ENCODE measurements at places on chromosomes 11 and 22.

GRCh38 chr11:12399355-12399754 is 22.0 kb downstream of the PARVA start:
- no peak for DNase-seq

DNA sequence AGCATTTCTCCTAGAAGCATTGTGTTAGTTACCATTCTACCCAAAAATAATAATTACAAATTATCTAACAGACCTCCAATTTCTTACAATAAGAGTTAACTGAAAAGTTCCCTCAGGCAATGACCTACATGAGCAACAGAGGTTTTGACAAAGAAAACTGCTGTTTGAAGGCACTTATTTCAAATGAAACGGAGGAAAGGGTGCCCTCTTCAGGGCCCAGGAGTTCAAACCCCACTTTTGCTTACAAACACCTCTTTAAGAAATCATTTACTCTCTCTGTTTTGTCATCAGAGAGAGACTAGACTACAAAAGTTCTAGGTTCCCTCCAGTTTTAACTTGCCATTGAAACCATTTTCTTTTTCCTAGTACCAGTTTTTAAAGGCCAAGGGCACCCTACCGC is 56.7 kb downstream of the AMBRA1 start:
- no peak for DNase-seq

GRCh38 chr11:62558669-62559068 is 12.1 kb upstream of the AHNAK start:
- DNase-seq = no peak

GRCh38 chr22:28438183-28438768 is 241.4 kb downstream of the TTC28 start:
- DNase-seq = no peak

- no peak for DNase-seq
Measured at GRCh38 chr11:33617672-33618350, 82.8 kb downstream of the C11orf91 start.

GRCh38 chr22:31122532-31123291 is at the start of gene INPP5J:
Gene INPP5J (plus strand): TSS chr22:31122966. CDS start chr22:31123015, 49 bp downstream.
- DNase-seq = no peak

- no peak for DNase-seq
Measured at GRCh38 chr11:117900720-117901440, 24.4 kb upstream of the FXYD6 start.

DNA sequence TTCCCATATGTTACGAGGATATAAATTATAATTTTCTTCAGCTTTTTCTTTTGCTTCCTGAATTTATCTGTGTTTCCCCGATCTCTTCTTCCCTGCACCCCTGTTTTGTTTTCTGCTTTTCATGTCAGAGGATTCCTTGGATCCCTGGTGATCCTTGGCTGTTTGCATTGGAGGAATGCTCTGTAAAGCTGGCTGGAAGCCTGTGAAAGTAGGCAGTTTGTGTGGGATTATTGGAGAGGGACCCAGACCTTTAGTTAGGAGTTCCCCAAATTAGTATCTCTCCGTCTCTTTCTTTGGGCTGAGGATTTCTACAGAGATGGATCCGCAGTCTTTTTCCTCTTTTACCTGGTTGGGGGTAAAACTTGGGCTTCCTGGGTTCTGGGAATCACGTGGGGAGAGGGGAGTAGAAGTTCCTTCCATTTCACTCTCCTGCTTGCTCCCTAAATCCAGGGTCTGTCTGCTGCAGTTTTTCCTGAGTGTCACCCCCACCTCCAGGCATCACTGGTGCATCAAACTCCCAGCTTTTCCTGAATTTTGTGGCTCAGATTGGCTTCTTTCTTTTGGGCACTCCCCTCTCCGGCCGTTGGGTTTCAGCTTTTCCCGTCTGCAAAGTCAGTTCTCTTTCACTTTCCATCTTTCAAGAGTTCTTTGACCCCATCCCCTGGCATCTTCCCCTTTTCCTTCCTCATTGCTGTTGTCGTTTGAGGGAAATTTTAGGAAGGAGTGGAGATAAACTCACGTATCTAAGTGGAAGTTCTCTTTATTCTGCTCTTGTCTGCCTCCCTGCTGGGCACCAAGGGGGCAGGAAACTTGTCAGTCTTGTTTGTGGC is 79.1 kb upstream of the ALX4 start:
- DNase-seq = no peak

- DNase-seq = no peak
Measured at GRCh38 chr11:97123237-97123636, 733.4 kb downstream of the JRKL start.

- no peak for DNase-seq
Measured at GRCh38 chr22:49243965-49244364, 583.7 kb downstream of the BRD1 start.

DNA sequence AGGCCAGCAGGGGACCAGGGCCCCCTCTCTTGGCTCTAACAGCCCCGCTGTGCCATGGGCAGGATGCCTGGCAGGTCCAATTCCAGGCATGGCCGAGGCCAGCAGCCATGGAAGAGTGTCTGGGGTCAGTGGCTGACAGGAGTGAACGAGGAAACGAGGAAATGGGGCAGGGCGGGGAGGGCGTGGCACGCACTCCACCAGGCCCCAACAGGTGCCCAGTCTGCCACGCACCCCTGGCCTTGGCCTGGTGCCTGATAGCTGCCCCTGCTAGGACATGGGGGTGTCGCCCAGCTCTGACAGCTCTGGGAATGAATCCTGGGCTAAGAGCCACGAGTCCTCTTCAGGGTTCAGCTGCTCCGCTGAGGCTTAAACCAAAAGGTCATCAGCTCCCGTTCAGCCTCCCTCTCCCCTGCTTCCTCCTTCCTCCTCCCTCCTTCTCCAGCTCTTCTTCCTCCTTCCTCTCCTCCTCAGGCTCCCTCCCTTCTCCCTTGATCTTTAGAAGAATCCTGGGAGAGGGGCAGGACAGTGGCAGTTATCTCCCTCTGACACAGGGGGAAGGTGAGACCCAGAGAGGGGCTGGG is 11.5 kb upstream of the TBC1D22A start:
- DNase-seq = no peak

- no peak for DNase-seq
Measured at GRCh38 chr11:78630561-78631303, 56.1 kb upstream of the NARS2 start.

DNA sequence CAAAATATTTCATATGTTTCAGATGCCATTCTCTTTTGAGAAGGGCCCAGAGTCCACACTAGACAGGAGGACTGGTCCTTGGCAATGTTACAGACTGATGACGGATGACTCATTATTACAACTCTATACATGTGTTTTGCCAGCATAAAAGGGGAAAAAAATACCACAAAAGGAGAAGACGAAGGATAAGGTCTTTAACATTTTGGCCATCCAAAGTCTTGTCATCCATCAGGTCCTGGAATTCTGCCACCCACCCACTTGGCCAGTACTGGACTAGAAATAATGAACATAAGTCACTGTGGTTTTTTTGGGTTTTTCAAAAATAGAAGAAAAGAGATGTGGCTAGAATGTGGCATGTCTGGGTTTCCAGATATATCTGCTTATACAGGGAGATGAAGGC is 57.7 kb upstream of the BDNF start:
- DNase-seq = no peak

DNA sequence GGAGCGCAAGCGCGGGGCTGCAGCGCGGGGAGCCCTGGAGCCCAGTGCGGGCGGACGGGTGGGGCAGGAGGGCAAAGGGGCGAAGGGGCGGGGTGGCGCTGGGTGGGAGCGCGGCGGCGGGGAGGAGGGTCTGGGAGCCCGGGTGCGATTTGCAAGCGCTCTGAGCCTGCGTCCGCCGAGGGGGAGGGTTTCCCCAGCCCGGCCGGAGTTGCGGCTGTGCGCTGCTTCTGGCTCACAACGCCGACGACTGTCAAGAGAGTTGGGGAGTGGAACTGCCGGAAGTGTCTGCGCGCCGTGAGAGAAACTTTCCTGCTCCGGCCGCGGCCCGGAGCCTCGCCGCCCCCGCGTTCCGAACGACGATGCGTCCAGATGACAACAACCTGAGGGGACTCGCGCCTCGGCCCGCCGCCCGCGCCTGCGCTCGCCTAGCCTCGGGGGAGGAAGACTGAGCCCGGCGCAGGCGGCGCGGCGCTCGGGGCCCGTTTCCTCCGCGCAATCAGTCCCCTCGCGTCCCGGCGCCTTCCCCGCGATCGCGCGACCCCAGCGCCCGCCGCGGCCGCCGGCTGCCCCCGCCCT is at the start of gene ARHGAP42:
TSS of gene ARHGAP42 (plus strand) at position 235 of the 576 bp plus-strand sequence. CDS start 391 bp downstream, outside the sequence.
- peak; percentile 4 for DNase-seq

DNA sequence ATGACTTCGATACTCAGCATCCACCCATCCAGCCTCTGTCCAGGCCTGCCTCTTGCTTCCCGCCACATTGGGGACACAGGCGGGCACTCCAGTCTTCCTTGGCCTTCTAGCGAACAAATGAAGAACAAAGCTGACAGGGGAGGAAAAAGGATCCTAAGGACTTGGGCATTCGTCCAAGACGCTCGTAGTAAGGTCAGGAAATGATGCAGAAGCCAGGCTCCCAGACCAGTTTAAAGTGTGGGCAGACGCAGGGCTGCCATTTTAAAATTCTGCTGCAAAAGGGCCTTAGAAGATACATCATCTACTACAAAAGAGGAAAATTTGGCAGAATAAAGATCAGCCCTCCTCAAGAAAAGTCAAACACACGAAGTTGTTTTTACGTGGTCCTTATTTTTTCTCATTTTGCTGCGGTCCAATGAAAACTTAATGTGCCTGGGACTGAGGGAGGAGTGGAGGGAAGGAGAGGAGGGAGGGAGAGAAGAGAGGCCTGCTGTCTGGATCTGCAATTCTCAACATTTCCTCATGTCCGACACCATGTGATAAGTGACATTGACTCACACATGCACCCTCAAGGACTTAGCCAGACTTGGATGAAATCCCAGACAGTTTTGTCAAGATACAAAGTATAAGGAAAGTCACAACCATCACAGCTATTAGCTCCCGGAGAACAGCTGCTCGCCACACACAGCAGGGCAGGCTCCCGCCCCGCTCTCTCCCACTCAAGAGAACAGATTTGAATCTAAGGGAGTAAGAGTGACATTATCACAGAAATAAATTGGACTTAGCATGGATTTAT is 5.7 kb downstream of the DNAL4 start:
- no peak for DNase-seq

DNA sequence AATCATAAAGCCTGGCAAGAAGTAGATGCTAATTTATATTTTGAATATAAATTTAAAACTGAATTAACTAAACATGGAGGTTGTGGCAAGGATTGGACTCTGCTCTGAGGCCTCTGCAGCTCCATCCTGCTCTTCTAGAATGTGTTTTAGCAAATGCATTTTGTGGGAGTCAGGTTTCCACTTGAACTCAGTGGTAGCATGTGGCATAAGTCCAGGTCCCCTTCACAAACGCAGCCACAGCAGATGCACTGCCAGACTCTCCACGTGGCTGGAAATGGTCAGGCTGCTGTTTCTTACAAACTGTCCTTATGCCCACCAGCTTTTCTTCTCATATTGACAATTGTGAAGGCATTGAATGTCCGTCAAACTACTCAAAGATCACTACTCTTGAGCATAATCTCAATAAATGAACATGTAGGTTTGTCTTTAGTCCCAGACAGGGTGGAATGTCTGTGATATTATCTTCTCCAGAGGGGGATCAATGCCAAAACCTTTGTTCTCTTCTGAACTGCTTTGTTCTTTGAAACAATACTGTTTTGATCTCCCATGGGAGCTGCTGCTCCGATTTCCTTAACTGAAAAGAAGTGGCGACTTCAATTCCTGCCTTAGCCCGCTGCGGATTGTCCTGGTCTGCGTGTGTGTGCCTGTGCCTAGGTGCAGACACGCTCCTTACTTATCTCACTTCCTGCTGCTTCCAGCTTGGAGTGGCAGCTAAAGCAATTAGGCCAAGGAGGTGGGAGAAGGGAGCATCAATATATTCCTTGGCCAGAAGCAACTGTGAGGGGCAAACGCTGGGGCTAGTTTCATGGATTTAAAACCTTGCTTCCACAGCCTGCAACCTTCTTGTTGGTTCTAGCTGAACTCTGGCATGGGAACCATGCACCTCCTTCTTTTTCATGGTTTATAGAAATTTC is 24.2 kb downstream of the EIF4G2 start:
- DNase-seq = no peak

- DNase-seq = no peak
Measured at GRCh38 chr22:45585437-45585755, 82.7 kb downstream of the FBLN1 start.

DNA sequence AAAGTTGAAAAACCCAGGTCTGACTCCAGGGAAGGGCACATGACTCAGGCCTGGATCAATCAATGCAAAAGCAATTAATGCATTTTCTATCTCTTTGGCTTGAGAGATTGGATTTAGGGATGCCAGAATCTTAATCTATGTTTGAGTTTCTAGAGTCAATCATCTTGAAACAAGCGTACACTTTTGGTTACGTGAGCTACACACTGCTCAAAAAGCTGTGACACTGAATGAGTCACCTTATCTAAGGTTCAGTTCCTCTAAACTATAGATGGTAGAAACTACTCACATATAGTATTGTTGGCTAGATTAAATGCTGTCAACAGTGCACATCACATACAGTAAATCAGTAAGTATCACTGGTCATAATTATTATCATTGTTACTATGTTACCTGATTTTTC is 24.2 kb downstream of the MRE11 start:
- DNase-seq = no peak

- no peak for DNase-seq
Measured at GRCh38 chr22:28920757-28921584, 37.6 kb downstream of the ZNRF3 start.

GRCh38 chr22:24873226-24873625 is 67.2 kb downstream of the SGSM1 start:
- no peak for DNase-seq

- DNase-seq = no peak
Measured at GRCh38 chr22:41264408-41264941, 21.5 kb downstream of the RANGAP1 start.

DNA sequence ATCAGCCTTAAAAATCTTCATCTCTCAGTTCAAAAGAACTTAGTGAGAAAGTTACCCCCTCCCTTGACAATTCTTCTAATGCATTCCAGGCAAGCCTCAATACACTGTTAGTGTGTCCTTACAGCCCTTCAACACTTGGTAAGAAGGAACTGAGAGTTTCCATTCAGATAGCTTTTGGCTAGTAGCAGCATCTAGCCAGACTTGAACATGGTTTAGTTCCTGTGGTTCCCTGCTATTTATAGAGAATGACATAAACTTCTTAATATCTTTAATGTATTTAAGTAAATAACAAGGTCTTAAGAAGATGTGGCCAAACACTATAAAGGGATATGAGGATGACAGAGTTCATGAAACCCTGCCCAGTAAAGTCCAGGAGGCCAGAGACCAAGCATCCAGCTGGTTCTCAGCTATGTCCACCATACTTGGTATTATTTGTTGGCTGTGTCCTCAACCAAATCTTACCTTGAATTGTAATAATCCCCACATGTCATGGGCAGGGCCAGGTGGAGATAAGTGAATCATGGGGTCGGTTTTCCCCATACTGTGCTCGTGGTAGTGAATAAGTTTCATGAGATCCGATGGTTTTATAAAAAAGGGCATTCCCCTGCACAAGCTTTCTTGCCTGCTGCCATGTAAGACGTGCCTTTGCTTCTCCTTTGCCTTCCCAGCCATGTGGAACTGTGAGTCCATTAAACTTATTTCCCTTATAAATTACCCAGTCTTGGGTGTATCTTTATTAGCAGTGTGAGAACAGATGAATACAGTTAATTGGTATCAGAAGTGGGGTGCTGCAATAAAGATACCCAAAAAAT is 132.4 kb downstream of the LARGE1 start:
- no peak for DNase-seq

GRCh38 chr11:65639623-65640482 is 2.0 kb downstream of the SIPA1 start:
- peak; percentile 78 for DNase-seq

GRCh38 chr11:110679323-110679975 is 32.8 kb downstream of the ARHGAP20 start:
- no peak for DNase-seq

GRCh38 chr22:30829901-30830550 is 135.4 kb downstream of the OSBP2 start:
- no peak for DNase-seq

GRCh38 chr11:14583252-14584034 is 60.2 kb upstream of the PDE3B start:
- DNase-seq = no peak

Measured in CD4-positive, alpha-beta T cell treated with Interleukin-17A for 4 hours (primary cell).